ENCODE measurements at places on chromosomes 7 and 10.

DNA sequence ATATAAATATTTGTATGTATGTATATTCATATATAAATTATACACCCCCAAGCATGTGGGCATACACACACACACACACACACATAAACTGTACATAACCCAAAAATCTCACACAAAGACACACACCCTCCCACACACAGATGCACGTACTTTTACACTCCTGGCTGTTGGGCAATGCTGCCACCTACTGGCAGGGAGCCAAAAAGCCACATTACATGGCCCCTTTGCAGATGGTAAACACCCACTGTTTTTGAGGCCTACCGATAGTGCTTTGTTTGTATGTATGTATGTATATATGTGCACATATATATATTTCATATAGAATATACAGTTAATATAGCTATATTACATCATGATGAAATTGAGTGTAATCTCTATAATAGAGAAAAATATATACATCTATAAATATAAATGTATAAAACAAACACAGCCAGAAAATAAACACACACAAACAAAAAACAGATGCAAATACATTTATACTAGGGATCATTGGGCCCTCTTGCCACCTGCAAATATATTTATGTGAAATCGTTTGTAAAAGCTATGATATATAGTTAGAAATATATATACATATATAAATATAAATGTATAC is 120.1 kb upstream of the ACBD5 start:
- DNase-seq, result peak; percentile 74

DNA sequence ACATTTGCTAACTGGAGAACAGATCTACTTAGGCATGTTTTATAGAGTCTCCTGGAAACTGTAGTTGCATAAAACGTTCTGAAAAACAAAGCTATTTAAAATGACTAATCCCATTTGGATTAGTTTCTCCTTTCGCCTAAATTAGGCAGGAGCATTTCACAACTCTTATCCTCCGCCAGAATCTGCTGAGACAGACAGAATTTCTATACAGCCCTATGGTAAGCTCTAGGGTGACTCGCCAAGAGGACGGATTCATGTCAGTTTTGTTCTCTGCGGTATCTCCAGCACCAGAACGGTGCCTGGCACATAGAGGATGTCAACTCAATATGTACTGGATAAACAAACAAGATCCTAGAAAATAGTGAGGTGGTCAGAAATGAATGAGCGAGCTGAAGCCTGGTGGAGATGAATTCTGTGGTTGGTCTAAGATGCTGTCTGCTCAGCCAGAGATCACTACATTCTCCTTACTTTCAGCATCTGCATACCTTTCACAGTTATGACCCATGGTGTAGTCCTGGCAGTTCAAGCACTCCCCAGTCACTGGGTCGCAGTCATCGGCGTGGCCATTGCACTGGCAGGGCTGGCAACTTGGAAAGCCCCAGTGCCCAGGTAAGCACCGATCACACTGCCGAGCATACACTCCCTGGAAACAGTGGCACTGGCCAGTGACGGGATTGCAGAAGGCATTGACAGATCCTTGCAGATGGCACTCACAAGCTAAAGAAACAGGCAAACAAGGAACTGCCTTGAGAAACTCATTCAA is 44.0 kb downstream of the LAMB1 start:
- DNase-seq, result no peak

GRCh38 chr7:121178869-121179497 is 149.8 kb upstream of the WNT16 start:
- no peak for DNase-seq

DNA sequence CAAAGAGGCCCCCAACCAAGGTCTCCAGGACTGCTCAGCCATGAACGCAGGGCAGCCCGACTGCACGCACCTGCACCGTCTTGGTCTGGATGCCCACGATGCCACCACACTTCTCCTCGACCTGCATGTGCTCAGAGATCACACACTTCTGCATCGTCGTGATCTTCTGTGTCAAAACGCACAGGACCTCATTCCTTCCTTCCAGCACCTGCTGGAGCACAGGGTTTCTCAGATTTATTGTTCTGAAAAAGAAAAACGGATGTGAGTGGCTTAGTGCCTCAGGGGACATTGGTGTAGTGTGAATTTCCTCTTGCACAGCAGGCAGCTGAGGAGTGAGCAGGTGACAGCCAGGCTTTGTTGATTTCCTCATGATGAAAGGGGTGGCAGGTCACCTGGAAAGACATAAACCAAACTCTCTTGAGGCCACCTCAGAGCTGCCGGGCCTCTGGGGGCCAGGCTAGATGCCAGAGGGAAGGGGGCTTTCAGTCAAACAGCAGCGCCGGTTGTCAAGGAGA is 38.2 kb downstream of the GSDME start:
- peak; percentile 39 for DNase-seq

DNA sequence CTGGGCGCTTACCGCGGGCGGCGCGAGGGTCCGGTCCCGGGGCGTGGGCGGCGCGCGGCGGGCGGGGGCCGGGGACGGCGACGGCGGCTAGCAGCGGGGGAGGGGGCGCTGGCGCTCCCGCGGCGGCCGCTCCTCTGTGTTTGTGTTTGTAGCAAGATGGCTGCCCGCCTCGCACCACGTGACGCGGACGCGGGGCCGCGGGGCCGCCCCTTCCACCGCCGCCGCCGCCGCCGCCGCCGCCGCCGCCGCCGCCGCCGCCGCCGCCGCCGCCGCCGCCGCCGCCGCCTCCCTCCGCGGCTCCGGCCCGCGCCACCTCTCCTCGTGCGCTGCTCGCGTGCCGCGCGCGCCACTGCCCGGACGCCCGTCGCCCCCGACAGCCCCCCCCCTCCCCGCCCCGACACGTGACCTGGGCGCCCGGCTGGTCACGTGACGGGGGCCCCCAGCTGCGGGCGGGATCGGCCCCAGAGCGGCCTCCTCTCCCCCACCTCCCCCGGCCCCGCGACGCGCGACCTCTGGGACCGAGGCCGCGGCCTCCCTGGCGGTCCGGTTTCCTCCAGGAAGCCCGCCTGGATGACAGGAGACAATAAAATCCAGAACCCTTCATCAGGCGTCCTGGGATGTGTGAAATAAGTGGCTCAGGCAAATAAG is at the start of gene GIGYF1:
Gene GIGYF1 (minus strand): TSS at position 153 of the 648 bp plus-strand sequence. CDS start 6,012 bp downstream, outside the sequence.
- DNase-seq, result no peak

DNA sequence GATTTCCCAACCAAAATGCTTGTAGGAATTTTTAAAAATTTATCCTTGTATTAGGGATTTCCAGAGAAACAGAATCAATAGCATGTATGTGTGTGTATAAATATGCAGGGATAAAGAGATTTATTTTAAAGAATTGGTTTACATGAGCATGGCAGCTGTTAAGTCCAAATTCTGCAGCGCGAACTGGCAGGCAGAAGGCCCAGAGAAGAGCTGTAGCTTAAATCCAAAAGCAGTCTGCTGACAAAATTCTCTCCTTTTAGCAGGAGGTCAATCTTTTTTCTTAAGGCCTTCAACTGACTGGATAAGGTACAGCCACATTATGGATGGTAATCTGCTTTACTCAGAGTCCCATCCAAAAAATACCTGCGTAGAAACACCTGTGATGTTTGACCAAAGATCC is 42.0 kb downstream of the PRR15 start:
- DNase-seq, result no peak

- no peak for DNase-seq
Measured at GRCh38 chr7:101137651-101138212, 10.8 kb downstream of the SERPINE1 start.

GRCh38 chr10:68492118-68492517 is 20.3 kb upstream of the DNA2 start:
- no peak for DNase-seq

- DNase-seq, result no peak
Measured at GRCh38 chr10:126160571-126160970, 227.7 kb downstream of the ADAM12 start.

DNA sequence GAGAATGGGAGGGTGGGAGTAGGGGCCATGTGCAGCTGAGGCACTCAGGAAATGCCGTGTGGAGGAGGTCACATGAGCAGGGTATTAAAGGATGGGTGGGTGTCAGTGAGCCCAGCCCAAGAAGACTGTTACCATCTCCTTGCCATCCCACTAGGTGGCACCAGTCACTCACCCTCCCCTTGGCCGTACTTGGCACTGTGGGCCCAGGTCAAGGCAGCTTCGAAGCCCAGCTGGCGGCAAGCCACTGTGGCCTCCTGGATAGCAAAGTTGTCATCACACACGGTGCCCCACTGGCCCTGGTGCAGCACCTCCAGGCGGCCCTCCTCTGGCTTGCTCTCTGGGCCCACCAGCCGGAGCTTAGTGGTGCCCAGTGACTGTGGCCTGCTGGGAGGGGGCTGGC is 5.4 kb downstream of the LOXL4 start:
- DNase-seq, result no peak

- DNase-seq, result no peak
Measured at GRCh38 chr7:45033931-45034290, 33.9 kb downstream of the CCM2 start.

- DNase-seq, result no peak
Measured at GRCh38 chr7:2034291-2035201, 198.2 kb downstream of the MAD1L1 start.

GRCh38 chr10:55786461-55787050 is 574.5 kb downstream of the ZWINT start:
- DNase-seq, result no peak

DNA sequence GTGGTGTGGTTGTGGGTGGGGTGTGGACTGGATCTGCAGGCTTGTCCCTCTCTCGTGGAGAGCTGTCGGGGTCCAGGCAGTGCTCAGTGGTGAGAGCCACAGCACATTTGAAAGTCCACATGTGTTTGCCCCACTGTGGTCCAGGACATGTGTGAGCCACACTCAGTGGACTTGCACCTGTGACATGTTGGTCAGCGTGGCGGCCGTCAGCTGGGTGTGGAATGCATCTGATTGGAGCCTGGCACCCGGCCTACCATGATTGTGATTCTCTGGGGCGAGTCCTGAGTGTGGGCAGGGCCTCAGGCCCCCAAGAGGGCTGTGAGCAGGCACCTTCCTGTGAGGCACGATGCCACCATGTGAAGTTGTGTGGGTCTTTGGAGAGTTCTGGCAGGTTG is 77.9 kb downstream of the DNAJB6 start:
- no peak for DNase-seq

DNA sequence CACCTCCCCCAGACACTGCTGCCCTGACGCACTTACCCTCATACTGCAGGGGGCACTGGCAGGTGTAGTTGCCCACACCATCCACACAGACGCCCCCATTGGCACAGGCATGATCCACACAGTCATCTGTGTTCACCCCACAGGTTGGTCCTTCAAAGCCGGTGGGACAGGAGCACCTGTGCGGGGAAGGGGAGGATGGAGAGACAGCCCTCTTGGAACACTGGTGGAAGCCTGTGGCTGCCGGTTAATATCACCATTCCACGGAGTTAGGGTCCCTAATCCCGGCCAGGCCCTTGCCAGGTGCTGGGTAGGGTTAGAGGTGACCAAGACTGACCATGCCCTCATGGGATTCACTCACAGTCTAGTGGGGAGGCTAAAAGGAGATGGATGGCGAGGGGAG is 171.8 kb downstream of the SLIT1 start:
- no peak for DNase-seq

DNA sequence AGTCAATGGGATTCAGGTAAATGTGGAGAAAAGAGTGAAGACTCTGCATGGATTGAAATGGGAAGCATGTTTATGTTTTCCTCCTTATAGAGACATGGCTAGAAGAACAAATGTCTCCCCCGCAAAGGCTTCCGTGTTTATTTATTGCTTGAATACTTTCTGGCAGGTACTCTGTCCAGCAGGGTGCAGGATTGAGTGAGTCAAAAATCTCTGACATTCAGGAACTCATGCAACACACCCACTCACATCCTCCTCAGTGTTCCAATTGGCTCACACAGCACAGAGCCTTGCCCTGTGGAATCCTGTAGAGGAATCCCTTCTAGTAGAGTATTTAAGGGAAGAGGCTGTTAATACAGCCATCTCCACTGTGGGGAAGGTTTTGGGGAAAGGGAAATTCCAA is 290.3 kb upstream of the VWC2 start:
- no peak for DNase-seq

DNA sequence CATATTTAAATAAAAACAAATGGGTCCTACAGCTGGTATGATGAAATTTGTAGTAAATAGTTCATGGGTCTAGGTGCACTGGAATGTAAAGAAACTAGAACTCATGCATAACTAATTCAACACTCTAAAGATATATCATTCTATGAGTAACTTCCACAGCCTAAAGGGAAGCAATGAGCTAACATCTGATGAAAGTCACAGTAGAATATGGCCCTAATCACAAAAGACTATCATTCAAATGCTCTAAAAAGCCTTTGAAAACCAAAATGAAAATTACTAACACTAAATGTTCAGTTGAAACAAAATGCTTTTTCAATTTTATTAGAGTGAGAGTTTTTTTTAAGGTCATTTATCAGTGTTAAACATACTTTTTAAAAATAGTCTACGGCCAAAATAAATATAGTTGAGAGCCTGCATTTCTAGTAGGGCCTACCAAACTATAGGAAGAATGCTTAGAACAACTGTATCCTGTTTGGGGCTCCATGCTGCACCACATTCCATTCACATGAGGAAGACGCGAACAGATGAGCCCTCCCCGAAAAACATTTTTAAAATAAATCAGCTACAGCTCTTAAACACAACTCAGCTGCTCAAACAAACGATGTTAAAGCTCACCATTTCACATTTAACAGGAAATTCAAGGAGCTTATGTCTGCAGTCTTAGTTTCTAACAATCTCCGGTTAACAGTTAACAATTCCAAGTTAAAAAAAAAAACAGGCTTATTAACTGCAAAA is 134.5 kb downstream of the NRBF2 start:
- peak; percentile 63 for DNase-seq

GRCh38 chr7:6389728-6390127 is 58.0 kb downstream of the DAGLB start:
- DNase-seq, result no peak

DNA sequence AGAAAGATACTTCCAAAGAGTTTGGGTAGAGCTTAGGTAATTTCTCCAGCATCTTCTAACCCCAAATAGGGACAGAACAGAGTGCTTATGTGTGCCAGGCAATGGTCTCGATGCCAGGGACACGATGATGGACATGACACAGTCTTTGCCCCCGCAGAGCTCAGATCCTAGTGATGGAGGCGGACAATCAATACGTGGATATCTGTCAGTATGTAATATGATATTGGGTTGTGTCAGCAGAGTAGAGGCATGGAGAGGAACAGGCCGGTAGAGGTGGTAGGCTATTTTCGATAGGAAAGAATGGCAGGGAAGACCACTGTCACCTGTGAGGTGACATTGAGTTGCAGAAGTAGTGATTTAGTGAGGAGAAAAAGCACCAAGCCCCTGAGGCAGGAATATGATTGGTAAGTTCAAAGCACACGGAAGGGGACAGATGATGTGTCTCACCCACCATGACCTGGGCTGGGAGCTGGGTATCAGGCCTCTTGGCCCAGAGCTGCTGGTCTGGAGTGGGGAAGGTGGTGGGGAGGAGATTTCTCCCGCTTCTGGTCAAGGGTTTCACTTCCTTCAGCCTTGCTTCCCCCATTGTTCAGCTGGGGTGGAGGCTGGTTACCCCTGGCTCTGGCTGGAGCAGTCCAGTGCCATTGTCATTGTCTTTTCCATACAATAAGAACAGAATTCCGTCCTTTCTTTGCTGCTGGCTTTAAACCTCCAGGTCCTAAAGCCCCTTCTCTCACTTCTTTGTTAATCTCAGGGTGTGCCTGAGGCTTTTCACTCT is 36.0 kb upstream of the SRGN start:
- DNase-seq, result no peak

All from thymus (tissue), 14 donors.